ENCODE measurements at places on chromosomes 7 and 10.

DNA sequence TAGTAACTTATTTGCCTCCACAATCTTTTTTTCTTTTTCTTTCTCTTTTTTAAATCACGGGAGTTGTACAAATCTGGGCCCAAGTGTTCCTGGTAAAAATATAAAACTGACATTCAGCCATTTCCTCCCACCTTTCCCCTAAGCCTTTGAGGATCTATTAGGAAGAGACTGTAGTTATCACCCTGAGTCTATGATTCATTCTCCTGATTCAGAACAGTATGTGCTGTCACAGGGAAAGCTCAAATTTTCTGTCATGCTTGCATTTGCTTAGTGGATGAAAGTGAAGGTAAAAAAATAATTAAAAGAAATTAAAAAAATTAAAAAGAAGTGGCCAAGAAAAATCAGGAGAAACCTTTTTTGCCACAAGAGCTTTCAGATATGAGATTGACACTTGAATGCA lies 71.7 kb downstream of the KIF20B start:
- no peak overlapping the region for H3K27ac ChIP-seq
- no peak for DNase-seq
- peaks cover 11% of the 10 kb centered on the region for H3K36me3 ChIP-seq
- H3K27me3 ChIP-seq: no peaks in the 10 kb centered on the region
- H3K4me1 ChIP-seq: no peaks in the 10 kb centered on the region
- no peak overlapping the region for H3K4me3 ChIP-seq

DNA sequence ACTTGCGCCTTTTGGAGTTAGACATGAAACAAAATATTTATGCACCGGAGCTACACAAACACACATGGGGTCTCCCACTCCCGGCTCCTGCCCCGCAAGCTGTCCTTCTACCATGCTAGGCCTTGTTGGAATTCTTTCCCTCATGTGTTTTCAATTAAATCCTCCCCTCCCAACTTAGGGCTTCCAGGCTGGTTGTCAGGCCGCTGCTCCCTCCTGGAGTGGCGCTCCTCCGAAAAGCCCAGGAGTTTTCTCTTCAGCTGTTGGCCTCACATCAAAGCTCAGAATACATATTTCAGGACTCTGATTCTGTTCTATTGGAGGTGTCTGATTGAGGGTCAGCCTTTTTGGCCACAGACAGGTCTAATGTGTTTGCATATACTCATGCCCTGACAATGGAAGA lies 113.3 kb downstream of the FANK1 start:
- H3K27me3 ChIP-seq: no peaks in the 10 kb centered on the region
- H3K36me3 ChIP-seq: no peaks in the 10 kb centered on the region
- H3K27ac ChIP-seq: no peak overlapping the region
- no peak for DNase-seq

GRCh38 chr10:80454513-80455460 lies 677 bp downstream of the TSPAN14 start:
- peaks cover 15% of the 10 kb centered on the region for H3K4me1 ChIP-seq
- peak; percentile 49 for DNase-seq
- H3K36me3 ChIP-seq: no peaks in the 10 kb centered on the region
- H3K27me3 ChIP-seq: 0 out of 2 replicates have a peak, but pooled peaks cover 3% of the 10 kb centered on the region

DNA sequence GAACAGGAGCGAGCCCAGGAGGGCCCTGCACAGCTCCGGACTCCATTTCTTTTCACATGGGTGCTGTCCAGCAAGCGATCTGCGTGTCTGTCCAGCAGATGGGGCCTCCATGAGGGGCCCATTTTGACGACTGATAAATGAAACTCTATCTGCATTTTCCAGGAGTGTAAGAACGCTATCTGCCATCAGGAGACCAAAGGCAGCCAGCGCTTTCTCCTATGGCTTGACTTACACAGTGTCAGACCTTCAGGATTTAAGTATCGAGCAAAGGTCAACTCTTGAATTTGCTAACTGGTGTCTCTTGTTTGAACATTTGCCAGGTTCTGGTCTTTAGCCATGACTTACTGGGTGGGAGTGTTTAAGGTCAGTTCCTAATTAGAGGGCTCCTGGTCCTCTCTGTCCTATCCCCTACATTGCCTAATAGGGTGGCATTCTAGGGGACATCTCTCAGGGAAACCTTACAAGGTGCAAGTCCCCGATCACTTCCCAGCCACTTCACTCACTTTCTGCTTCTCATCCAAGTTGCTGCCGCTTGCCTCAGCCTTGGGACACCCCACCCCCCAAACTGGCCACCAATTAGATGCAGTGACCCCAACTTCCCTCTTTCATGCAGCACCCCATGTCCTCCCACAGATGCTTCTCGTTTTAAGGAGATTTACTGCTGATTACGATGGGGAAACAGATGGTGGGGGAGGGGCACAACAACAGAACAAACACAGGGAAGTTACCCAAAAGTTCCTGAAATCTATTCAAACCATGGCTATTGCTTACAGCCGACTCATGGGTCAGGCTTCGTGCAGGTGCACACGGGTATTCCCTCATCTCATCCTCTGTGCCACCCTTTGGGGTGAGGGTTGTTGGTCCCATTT lies 20.0 kb downstream of the VSIR start:
- no peak for DNase-seq
- H3K27ac ChIP-seq: no peak overlapping the region
- no peaks in the 10 kb centered on the region for H3K36me3 ChIP-seq
- H3K27me3 ChIP-seq: no peaks in the 10 kb centered on the region
- H3K4me3 ChIP-seq: no peak overlapping the region

Data from Karpas-422 (cell line).